ENCODE measurements at places on chromosomes 11 and 22.

DNA sequence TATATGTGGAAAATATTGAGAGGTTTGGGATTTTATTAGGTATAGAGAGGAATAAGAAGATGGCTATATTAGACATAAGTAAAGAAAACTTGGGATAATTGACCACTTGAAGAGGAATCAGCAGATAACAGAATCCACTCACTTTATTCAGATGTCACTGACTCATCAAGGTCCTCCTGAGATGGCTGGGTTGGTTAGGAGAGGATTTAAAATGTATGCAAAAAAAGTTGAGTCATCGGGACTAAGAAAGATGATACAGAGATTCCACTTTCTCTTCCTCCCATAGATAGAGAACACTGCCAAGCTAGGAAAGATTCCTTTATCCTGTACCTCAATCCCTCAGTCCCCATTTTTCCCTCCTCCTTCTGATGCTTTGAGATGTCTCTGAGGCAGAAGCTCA is at the start of gene OR6A2:
OR6A2 (minus strand) TSS at position 288 of the 400 bp plus-strand sequence. CDS start 3,981 bp downstream, outside the sequence.
- no peak for DNase-seq

DNA sequence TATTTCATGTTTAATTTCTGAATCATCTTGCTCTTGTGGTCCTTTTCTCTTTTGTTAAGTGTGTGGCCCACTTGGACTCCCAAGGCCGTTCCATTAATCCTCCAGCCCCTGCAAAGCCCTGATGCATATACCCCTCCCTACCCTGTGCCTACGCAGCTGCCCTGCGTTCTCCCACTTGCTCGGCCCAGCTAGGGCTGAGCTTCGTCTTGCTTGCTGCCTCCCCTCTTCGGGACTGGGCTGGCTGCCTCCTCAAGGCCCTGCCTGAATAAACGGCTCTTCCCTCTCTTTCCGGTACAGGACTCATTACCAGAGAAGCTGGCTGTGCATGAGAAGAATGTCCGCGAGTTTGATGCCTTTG is 28.5 kb downstream of the ARHGAP1 start:
- DNase-seq = no peak

DNA sequence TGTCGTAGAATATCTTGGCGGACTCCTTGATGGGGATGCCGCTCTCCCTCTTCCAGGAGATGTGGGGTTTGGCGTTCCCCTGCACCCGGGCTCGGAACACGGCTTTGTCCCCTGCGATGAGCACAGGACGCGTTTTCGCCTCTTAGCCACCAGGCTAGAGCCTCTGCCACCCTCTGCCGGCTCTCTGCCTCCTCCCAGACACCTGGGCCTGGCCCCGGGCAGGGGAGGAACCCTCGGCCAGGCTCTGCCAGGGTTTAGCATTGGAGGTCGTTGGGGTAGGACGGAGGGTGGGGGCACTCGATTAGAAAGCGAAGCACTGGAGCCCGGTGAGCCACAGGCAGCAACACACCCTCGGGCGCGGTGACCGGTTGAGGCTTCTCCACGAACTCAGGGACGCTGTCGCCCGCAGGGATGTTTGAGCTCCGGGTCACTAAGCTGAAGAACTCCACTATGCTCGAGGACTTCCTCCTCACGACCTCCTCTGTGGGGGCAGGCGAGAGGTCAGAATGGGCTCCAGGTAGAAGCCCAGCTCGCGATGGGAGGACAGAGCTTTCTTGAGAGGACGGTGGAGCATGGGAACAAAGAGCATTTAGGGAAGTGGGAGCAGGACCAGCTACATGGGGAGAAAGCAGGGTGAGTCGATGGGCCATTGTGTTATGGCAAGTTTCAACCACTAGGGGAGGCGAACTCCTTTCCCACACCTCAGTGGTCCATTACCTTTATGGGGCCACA is 4.3 kb downstream of the IGSF22 start:
- DNase-seq = no peak

GRCh38 chr11:82267186-82267585 is 466.5 kb downstream of the FAM181B start:
- DNase-seq = no peak

DNA sequence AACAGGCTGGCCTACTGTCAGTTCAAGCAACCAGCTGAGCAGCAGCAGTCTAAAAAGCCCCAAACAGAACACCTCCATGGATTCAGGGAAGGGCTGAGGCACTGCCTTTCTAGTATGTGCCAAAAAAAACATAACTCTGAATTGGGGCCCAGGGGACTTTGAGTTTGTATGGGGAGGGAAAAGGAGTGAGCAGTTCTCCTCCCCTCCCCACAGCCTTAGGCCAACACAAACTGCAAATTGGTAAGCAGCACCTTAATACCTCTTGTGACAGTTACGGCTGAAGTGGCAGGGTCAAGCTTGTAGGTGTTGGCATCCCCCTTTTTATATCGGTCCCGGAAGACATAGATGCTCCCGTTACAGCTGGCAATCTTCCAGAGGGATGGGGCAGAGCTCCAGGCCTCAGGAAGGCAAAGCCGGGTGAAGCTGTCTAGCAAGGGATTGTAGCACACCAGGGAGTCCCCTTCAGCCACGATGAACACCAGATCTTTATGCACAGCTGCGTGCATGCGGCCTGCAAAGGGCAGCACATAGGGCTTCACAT is 6.0 kb downstream of the KBTBD4 start:
- no peak for DNase-seq

- no peak for DNase-seq
Measured at GRCh38 chr22:43399338-43399979, 12.4 kb upstream of the MPPED1 start.

All from NCI-H2029 treated with DMSO at 0.1 percent for 48 hours (cell line).